ENCODE measurements at places on chromosomes 4 and X.

DNA sequence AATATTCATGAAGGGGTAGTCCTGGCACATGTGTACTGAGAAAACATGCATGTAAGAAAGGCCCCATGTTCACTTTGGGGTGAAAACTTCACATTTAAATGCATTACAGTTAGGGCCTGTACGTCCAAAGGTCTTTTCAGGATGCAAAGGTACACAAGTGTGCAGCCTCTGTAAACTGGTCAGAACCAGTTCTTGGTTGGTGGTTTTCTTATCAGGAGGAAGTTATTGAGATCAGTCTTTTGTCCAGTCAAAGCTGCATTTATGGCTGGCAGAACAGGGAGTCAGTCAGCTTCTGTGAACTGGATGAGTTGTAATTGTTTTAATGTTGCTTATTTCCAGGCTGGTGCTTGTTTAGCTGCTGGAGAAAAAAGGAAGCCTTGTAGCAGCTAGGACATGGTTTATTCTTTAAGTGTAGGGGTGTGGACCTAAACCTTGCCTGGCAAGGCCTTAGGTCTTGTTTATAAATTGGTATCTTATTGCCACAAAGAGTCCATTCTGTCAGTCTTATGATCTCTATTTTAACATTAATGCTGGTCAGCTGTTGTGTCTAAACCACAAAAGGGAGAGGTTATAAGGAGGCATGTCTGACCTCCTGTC lies 1906.6 kb upstream of the TENM3 start:
- DNase-seq, result no peak

- DNase-seq, result no peak
Observed at GRCh38 chr4:165504184-165504583, 125.4 kb downstream of the CPE start.

DNA sequence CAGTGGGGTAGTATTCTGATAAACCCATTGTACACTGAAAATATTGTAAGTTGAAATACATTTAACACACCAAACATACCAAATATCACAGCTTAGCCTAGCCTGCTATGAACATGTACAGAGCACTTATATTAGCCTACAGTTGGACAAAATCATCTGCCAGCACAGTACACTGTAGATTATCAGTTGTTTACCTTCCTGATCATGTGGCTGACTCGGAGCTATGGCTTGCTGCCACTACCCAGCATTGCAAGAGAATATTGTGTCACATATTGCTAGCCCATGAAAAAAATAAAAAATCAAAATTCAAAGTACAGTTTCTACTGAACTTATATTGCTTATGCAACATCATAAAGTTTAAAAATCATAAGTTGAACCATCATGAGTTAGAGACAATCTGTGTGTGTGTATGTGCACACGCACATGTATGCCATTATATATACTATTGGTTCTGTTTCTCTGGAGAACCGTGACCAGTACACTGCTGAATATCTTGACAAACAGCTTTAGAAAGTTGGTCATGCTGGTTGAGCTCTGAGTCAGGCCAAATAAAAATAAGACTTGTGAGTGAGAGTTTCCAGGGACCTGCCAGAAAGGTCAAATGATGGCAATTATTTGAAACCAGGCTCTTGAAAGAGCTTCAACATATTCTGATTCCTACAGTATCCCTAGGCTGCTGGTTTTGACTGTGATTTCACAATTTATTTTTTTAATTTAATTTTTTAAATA lies 238.5 kb downstream of the PRR32 start:
- no peak for DNase-seq

GRCh38 chr4:37139987-37140386 lies 104.6 kb upstream of the NWD2 start:
- no peak for DNase-seq

- DNase-seq, result no peak
Observed at GRCh38 chr4:95535180-95535579, 13.6 kb downstream of the UNC5C start.

DNA sequence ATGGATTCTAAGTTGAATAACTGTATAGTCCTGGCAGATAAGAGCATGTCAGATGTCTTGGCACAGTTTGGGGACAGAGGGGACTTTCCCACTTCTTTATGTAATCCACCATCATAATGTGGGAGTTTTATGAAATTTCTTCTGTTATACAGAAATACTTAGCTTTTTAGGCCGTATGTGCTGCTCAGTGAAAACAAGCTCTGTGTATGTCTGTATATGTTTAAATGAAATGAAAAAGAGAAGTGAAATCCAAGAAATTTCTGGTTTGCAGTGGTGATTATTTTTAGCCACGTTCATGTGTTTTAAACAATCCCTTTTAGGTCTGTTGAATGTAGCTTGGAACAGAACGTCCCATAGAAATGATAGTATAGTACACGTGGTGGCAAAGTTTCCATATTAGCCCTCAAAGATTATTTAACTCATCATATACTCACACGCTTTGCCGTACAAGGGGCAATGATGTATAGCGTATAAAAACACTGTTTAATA lies 41.0 kb downstream of the GAB1 start:
- no peak for DNase-seq

DNA sequence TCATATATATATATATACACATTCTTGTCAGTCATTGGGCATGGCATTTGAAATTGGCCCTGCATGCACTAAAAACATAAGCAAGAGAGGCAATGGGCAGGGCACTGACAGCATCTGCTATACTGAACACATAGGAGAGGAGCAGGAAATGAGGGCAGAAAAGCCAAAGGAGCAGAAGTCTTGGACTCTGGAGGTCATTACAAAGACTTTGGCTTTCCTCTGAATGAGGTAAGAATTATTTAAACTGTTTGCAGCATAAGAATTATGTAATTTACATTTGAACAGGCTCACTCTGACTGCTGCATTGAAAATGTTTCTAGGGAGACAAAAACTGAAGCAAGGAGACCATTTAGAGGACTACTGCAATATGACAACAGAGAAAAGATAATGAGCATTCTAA lies 396.5 kb downstream of the PRDM5 start:
- no peak for DNase-seq
